ENCODE measurements at places on chromosomes 12 and 14. TPM values are rescaled to one million over a fixed set of nuclear protein-coding genes. Genes with fewer than 3 reads are reported as not detected.

DNA sequence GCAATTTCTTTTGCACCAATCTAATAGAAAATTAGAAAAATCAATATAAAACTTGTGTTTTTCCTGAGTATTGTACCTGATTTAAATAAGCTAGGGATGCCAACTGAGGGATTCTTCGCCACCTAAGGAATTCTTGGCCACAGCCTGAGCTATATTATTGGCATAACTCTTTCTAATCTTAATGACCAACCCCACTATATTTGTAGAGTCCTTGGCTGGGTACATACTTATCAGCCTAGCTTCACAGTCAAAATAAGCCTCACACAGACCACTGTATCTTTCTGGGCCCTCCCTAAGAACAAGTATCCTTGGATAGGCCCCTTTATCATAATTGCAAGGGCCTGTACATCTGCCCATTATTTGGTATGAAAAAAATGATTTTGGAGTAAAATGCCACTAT, 247.1 kb downstream of the DUSP6 start:
- ATAC-seq = no peak

GRCh38 chr14:59425322-59425935, 39.8 kb downstream of the GPR135 start:
- ATAC-seq = peak; percentile 22

DNA sequence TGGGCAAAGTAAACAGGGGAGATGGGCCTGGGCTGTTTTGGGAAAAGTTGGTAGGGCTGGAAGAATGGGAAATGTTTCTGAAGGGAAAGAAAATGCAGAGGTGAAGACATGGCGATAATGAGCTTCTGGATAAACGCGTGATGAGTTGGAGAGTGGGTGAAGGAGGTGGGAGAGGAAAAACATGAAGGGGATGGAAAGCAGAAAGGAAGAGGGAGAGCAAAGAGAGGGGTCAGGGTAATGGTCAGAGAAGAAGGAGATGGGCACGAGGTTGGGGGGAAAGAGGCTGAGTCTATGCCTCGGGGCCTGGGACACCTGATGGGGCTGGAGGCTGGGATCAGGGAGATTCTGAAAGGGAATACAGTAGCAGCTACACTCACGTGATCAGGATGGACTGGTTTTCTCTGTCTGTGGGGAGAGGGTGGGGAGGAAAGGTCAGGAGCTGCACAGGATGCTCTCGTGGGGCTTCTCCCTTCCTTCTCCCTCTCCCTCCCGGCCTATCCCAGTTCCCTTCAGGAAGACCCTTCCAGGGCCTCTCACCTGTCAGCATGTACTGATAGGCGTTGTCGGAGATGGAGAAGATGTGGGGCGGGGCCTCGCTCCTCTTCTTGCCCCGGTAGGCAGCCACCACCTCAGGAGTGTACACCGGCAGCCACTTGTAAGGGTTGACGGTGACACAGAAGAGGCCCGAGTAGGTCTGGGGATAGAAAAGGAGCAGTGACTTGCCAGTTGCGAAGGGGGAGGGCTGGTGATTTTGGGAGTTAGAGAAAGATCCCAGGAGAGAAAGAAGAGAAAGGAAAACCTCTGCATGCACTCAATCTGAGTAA, 3.1 kb downstream of the MYH7 start:
- no peak for ATAC-seq

DNA sequence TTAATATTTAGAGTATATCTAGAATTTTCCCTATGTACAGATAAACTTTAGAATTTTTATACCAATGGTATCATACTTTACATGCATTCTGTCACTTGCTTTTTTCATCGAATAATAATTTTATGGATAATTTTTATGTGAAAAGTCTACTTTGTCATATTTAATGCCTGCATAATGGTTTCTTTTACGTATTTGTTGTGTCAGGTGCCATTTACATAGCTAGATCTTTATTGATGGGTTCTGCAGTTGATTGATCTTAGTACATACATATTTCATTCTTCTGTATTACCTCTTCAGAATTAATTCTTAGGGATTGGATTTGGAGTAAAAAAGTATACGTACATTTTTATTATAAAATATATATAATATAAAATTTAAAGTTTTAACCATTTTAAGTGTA, 77.7 kb upstream of the NEDD1 start:
- no peak for ATAC-seq

DNA sequence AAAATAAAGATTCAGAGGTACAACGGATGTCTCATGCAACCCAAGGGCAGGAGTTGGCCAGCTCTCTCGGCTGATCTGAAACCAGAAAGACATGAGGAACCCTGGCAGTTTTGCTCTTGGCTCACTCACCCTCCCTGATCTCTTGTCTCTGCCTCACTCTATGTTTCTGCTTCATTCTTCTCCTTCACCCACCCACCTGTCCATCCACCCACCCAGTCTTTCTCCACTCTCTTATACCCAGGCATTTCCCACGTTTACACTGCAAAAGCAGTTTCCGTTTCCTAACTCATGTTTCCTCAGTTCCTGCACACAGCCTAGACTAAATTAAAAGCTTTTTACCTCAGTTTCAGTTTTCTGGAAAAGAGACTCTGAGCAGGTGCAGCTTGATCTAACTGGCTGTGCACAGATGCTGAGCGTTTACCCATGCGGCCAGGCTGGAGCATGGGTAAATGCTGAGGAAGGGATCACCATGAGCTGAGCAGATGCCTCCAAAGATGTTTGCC, 157.6 kb downstream of the PRKCH start:
- ATAC-seq = no peak

The ANHX gene
- total RNA-seq = not detected
